ENCODE measurements at places on chromosomes 16 and 17.

DNA sequence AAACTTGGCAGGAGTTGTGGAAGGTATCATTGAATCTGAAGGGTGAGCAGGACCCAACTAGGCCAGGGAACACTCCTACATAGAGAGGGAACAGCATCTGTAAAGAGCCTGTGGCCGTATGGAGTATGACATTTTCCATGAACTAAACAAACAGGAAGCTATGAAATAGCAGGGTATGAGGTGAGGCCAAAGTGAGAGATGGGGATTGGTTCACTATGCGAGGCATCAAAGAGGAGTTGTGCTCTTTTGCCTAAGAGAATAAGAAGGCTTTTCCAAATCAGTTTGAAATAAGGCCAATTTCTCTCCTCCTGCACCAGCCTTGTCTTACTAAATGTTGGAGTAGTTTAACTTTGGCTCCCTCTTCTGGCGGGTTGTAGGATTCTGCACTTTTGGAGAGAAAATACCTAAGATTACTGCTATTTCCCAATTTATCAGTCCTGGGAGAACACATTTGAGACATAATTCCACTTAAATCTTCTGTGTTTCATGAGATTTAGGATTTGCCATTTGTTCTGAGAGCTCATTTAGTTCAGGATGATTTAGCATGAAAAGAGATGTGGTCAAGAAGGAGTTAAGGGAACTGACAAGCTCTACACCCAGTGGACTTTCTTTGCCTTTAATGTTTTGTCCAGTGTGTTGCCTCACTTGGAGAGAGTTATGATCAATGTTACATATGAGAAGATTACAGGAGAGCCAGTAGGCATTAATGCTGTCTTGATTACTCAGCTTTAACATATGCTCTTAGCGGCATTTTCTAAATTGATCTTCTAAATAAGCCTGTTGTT lies 55.4 kb downstream of the TNRC6C start:
- peak; percentile 47 for DNase-seq

- DNase-seq, result no peak
Measured at GRCh38 chr16:90018652-90019542, at the start of gene DBNDD1. Gene DBNDD1 (minus strand): TSS chr16:90019456. CDS start chr16:90019341, 115 bp downstream.

DNA sequence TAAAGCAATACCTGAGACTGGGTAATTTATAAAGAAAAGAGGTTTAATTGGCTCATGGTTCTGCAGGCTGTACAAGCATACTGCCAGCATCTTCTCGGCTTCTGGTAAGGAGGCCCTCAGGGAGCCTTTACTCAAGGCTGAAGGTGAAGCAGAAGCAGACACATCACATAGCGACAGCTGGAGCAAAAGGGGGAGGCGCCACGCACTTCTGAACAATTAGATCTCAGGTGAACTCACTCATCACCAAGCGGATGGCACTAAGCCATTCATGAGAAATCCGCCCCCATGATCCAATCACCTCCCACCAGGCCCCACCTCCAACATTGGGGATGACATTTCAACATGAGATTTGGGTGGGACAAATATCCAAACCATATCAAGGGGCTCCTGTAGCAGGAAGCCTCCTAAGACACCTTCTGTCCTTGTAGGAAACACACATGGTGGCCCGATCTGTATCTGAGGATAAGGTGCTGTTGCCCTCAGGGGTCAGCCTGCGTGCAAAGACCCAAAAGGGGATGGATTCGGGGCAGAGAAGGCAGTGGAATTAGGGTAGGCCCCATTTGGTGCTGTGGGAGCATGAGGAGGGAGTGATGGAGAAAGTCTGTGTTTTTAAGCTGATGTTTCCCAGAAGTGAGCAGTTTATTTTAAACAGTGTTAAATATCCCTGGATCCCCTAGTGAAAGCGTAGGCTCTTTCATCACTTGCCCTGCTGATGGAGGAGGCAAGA lies 23.0 kb downstream of the IL21R start:
- no peak for DNase-seq

- DNase-seq, result no peak
Measured at GRCh38 chr17:32126325-32126724, 16.0 kb upstream of the RHOT1 start.

- no peak for DNase-seq
Measured at GRCh38 chr17:81491181-81491581, 21.4 kb downstream of the ACTG1 start.

DNA sequence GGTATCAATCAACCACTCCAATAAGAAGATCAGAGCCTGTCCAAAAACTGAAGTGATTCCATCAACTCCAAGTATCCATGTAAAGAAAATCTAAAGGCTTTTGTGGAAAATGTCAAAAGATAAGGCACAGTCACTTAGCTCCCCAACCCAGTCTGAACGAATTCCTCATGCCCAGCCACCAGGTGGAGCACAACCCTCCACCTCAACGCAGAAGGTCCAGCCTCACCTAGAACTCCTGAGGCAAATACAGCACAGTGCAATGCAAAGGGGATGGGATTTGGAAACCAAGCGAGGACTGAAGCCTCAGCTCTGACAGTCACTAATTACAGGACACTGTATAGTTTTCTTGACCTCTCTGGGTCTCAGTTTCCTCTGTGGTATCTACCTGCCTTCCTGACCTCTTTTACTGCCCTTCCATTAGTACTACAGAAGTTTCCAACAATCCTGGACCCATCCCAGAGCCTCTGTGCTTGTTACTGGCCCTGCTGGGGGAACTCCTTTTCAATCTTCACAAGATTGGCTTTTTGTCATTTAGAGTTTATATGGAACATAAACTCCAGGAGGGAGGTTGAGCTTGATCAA lies 2.0 kb downstream of the NCBP3 start:
- no peak for DNase-seq

GRCh38 chr17:17253406-17253805 lies 16.4 kb upstream of the FLCN start:
- no peak for DNase-seq

DNA sequence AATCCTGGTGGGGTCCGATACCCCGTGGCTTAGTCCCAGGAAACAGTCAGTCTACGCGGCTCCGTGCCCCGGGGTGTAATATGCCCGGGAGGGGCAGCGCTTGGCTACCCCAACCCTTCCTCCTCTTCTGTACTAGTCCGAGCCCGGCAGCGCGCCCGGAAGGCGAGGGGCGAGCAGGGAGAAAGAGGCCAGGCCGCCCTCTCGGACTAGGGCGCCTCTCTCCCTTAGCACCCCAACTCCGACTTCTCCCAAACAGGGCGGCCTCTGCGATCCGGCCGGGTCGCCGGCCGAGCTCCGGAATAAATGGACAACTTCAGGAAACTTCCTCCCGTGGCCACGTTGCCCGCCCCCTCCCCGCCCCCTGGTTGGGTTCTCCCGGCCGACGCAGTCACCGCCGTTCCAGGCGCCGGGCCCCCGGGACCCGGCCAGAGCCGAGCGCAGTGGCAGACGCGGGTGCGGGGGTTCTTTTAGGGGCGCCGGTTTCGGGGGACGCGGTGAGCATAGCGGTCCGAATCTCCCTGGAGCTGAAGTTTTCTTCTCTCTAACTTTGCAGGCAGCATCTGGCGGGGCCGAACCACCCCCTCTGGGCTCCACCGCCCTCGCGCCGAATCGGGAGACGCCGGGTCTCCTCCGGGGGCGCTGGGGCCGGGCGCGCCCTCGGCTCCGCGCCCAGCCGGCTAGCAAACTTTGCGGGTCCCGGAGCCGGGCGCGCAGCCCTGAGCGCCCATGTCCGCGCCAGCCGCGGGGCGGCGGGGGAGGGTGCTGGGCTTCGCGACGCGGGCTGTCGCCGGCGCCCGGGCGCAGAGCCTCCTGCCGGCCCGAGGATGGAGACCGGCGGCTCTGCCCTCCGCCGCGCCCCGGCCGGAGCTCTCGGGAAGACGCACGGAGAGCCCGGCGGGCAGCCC lies at the start of gene SDK2:
TSS of gene SDK2 (minus strand) at position 301 of the 905 bp plus-strand sequence. CDS start 357 bp downstream, outside the sequence.
- no peak for DNase-seq

DNA sequence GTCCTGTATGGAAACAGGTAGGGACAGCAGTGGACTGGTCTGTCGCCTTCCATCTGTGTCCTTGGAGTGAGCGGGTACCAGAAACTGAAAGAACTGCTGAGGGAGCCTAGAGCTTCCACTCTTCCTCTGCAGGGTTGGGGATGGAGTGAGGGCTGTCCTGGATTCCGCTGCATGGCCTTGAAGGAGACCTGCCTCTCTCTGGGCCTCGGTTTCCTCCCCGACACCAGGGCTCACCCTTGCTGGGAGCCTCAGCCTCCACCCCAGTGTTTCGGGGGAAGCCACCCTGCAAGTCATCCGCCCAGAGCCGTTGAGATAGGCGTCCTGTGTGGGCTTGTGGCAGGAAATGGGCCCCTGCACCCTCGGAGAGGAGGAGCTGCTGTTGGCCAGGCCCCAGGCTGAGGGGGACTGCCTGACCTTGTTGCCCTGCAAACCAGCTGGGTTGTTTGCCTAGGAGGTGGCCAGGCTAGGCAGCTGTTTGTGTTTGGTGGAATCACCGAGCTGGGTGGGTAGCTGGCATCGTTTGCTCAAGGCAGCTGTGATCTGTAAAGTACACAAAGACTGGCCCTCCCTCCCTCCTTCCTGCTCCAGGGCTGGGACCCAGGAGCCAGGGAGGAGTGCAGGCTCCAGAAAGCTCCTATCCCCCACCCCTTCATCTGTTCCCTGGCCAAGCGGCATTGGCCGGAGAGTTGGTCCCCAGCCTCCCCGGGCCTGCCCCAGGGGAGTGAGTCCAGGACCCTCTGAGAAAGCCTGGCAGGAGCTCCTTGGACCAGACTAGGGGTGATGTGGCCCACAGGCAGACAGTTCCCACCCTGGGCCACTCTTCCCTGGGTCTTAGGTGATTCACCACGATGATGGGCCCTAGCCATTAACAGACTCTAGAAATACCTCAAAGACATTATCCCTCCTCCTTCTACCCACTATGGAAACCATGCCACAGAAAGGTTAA lies 1.3 kb downstream of the RAB37 start:
- DNase-seq, result no peak

DNA sequence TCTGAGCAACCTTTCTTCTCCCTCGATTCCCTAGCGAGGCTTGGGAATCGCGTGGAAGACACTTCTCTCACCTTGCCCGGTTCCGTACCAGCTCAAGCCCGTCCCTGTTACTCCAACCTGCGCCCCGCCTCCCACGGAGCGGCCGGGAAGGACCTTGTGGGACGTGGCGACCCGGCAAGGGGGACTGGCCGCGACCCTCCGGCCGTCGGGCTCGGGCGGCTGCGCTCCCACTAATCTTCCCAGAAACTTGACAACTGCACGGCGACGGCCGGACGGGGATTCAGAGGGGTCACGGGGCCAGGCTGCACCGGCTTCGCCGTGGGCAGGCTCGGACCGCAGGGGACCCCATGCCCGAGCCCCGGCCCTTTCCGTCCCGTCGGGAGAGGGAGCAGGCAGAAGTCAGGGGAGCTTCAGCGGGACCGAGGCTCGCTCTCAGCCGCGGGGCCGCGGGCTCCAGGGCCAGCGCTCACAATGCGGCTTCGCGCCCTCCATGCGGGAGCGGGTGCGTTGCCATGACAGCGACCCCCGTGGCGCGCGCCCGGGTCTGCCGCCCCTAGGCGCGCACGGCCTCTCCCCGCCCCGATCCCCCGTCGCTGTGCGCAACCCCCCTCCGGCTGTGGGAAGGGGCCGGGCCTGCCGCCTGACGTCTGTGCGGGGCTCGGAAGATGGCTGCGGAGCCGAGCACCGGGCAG lies at the start of gene SGSM2:
TSS of gene SGSM2 (plus strand) at position 650 of the 692 bp plus-strand sequence. CDS start 188 bp downstream, outside the sequence.
- no peak for DNase-seq

Measured in fibroblast of skin of left biceps (primary cell).